ENCODE measurements at places on chromosomes 6 and 20.

- no peak overlapping the region for H3K4me3 ChIP-seq
- H3K27me3 ChIP-seq: no peaks in the 10 kb centered on the region
- no peaks in the 10 kb centered on the region for H3K36me3 ChIP-seq
- H3K27ac ChIP-seq: no peak overlapping the region
- H3K4me1 ChIP-seq: no peaks in the 10 kb centered on the region
These were observed 23.5 kb upstream of the IBTK start for GRCh38 chr6:82270881-82271635.

- H3K4me3 ChIP-seq: no peak overlapping the region
- DNase-seq: no peak
- H3K27me3 ChIP-seq: no peaks in the 10 kb centered on the region
These were observed 189.1 kb downstream of the BMP2 start for GRCh38 chr20:6956574-6956973.

- H3K27ac ChIP-seq: peak overlapping the region; percentile 66
- H3K4me3 ChIP-seq: peak overlapping the region; percentile 42
- DNase-seq: peak; percentile 87
- H3K27me3 ChIP-seq: no peaks in the 10 kb centered on the region
- peaks cover 71% of the 10 kb centered on the region for H3K4me1 ChIP-seq
These were observed 4.8 kb upstream of the QKI start for GRCh38 chr6:163409712-163410111.

DNA sequence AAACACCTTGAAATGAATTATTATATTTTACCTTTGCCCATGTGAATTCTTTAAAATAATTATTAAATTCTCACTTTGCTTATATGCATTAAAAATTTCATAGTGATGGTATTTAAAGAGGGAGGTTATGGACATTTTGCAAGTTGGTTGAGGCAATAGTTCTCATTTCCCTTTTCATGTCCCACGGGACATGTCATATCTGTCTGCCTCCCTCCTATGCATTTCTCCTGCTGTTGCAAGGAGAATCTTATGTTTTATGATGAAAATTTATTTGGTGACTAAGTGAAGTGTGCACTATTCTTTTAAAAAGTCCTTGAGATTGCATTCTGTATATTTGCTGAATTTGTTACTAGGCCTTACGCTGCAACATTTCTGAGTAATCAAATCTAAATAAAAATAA, 67.2 kb downstream of the UTRN start:
- H3K4me1 ChIP-seq: peaks cover 59% of the 10 kb centered on the region
- no peaks in the 10 kb centered on the region for H3K27me3 ChIP-seq
- peaks cover 8% of the 10 kb centered on the region for H3K36me3 ChIP-seq
- DNase-seq: no peak

DNA sequence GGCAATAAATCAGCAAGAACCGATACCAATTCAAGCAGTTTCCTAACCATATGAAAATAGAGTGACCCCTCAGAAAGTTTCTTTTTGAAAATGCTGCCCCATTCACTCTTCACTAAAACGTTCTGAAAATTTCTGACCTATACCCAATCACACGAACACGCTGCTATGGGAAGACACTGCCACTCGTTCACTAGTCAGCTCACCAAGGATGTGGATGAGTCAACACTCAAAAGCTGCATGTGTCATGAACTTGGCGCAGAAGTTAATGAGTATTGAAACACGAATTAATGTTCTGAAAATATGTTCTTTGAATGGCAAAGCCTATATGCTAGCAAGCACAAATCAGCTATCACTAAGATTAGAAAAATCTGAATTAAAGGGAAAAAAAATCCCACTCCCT, 84.2 kb downstream of the PREP start:
- no peaks in the 10 kb centered on the region for H3K4me1 ChIP-seq
- peaks cover 57% of the 10 kb centered on the region for H3K36me3 ChIP-seq
- DNase-seq: no peak
- no peak overlapping the region for H3K27ac ChIP-seq
- no peaks in the 10 kb centered on the region for H3K27me3 ChIP-seq
- no peak overlapping the region for H3K4me3 ChIP-seq

DNA sequence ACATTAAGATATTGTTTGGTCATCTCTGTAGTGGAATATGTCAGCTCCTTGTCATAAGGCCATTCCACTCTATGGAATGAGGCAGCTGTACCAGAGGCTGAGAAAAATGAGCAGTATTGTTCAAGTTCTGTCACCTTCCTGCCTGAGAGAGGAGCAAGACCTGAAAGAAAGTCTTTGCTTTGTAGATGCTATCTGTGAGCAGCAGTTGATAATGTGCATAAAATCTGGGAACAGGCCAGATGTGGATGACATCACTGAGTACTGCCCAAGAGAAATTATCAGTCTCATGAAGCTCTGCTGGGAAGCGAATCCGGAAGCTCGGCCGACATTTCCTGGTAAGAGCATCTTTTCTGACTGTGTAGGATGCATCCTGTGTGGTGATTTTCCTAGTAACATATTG, 16.8 kb downstream of the RIPK1 start:
- DNase-seq: no peak
- H3K4me1 ChIP-seq: no peaks in the 10 kb centered on the region
- no peak overlapping the region for H3K27ac ChIP-seq
- no peaks in the 10 kb centered on the region for H3K27me3 ChIP-seq
- no peak overlapping the region for H3K4me3 ChIP-seq
- peaks cover 82% of the 10 kb centered on the region for H3K36me3 ChIP-seq

DNA sequence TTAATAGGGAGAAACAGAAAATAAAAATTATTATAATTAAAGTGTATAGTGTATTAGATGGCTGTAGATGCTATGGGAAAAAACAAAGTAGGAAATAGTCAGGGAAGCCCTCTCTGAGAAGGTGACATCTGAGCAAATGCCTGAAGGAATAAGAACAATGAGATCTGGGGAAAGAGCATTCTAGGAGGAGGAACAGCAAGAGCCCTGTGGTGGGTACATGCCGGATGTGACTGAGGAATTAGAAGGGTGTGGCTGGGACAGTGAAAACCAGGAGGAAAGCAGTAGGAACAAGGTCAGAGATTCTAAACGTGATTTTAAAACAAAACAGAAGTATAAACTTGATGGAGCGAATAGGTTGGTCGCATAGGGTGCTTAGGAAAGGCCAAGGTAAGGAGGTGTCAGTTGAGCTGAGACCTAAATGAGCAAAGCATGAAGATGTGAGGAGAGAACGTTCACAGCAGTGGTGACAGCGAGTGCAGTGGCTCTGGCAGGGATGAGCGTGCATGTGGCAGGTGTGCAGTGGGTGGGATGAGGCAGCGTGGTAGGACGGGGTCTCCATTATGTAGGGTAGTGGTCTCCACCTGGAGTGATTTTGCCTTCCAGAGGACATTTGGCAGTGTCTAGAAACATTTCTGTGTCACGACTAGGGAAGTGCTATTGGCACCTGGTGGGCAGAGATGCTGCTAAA, 97.1 kb upstream of the MRPS10 start:
- no peak overlapping the region for H3K27ac ChIP-seq
- H3K36me3 ChIP-seq: no peaks in the 10 kb centered on the region
- no peak for DNase-seq

DNA sequence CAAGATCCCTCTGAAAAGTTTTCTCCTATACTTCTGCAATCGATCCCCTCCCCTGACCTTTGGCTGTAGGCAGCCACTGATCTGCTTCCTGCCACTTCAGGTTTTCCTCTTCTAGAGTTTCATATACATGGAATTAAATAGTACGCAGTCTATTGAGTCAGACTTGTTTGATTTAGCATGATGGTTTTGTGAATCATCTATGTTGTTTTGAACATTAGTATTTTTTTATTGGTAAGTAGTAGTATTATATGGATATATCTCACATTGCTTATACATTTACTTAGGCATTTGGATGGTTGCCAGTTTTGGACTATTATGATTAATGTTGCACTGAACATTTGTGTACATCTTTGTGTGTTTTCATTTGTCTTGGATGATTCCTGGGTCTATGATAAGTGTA, 518.0 kb downstream of the CD109 start:
- H3K27ac ChIP-seq: no peak overlapping the region
- H3K27me3 ChIP-seq: no peaks in the 10 kb centered on the region
- H3K36me3 ChIP-seq: no peaks in the 10 kb centered on the region
- no peaks in the 10 kb centered on the region for H3K4me1 ChIP-seq

- no peak overlapping the region for H3K4me3 ChIP-seq
- peaks cover 2% of the 10 kb centered on the region for H3K27me3 ChIP-seq
- peaks cover 12% of the 10 kb centered on the region for H3K4me1 ChIP-seq
- H3K36me3 ChIP-seq: no peaks in the 10 kb centered on the region
- H3K27ac ChIP-seq: no peak overlapping the region
- DNase-seq: peak; percentile 94
These were observed 159.1 kb downstream of the TFAP2C start for GRCh38 chr20:56788041-56788670.

GRCh38 chr6:36222924-36223323, 26.4 kb downstream of the BRPF3 start:
- peaks cover 33% of the 10 kb centered on the region for H3K36me3 ChIP-seq
- H3K4me3 ChIP-seq: no peak overlapping the region
- H3K27me3 ChIP-seq: no peaks in the 10 kb centered on the region

GRCh38 chr20:5172167-5172601, 45.4 kb downstream of the CDS2 start:
- H3K27ac ChIP-seq: peak overlapping the region; percentile 68
- no peaks in the 10 kb centered on the region for H3K27me3 ChIP-seq
- H3K4me1 ChIP-seq: peaks cover 38% of the 10 kb centered on the region
- H3K4me3 ChIP-seq: peak overlapping the region; percentile 11
- DNase-seq: no peak
- peaks cover 16% of the 10 kb centered on the region for H3K36me3 ChIP-seq

- no peak overlapping the region for H3K4me3 ChIP-seq
- H3K36me3 ChIP-seq: peaks cover 4% of the 10 kb centered on the region
- peak; percentile 25 for DNase-seq
- H3K4me1 ChIP-seq: no peaks in the 10 kb centered on the region
- no peak overlapping the region for H3K27ac ChIP-seq
- no peaks in the 10 kb centered on the region for H3K27me3 ChIP-seq
These were observed 157.7 kb upstream of the AKAP12 start for GRCh38 chr6:151082079-151082478.

GRCh38 chr6:36930483-36930882, 24.1 kb upstream of the PI16 start:
- no peak overlapping the region for H3K4me3 ChIP-seq
- H3K27ac ChIP-seq: no peak overlapping the region
- no peak for DNase-seq
- no peaks in the 10 kb centered on the region for H3K27me3 ChIP-seq
- H3K36me3 ChIP-seq: no peaks in the 10 kb centered on the region

DNA sequence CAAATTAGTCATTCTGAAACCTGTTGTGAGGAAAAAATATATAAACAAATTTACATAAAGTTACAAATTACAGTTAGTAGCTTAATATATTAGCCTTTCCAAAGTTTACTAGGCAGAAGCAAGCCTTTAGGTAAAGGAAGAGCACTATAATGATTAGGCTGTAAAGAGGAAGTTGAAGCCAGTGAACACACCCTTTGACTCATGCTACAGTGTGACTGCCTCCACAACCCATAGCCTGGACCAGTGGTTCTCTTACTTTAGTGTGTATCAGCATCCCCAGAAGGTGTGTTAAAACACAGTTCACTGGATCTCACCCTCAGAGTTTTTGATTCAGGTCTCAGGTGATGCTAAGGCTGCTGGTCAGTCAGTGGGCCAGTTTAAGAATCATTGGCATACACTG, 91.4 kb upstream of the DEFB112 start:
- H3K4me3 ChIP-seq: no peak overlapping the region
- H3K27ac ChIP-seq: no peak overlapping the region
- no peaks in the 10 kb centered on the region for H3K4me1 ChIP-seq
- no peak for DNase-seq

- H3K36me3 ChIP-seq: peaks cover 35% of the 10 kb centered on the region
- peaks cover 7% of the 10 kb centered on the region for H3K4me1 ChIP-seq
- no peak overlapping the region for H3K4me3 ChIP-seq
- H3K27me3 ChIP-seq: no peaks in the 10 kb centered on the region
- no peak for DNase-seq
These were observed 17.6 kb downstream of the GHRH start for GRCh38 chr20:37243937-37244571.

DNA sequence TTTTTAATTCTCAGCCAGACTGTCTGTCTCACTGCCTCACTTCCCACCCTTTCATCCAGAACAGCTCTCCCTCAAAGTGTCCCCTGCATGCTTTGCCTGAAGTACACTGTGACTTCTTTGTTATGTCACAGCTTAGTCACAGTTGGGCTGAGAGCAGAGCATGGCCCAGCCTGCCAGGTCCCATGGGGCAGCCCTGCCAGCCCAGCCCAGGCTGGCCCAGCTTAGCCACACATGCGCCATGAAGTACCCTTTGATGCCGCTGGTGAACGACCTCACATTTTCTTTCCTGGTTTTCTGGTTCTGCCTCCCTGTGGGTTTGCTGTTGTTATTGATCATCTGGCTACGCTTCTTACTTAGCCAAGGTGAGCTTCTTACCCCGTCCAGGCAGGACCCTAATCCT, at the start of gene ADIG:
TSS of gene ADIG (plus strand) at position 185 of the 400 bp plus-strand sequence. CDS start at position 239, 54 bp downstream.
- H3K36me3 ChIP-seq: 0 out of 3 replicates have a peak, but pooled peaks cover 8% of the 10 kb centered on the region
- no peak within 1 kb of the TSS for H3K27ac ChIP-seq
- no peaks in the 10 kb centered on the region for H3K27me3 ChIP-seq
- DNase-seq: peak; percentile 44

- no peaks in the 10 kb centered on the region for H3K36me3 ChIP-seq
- H3K4me3 ChIP-seq: no peak overlapping the region
- no peak for DNase-seq
- H3K4me1 ChIP-seq: no peaks in the 10 kb centered on the region
- peaks cover 10% of the 10 kb centered on the region for H3K27me3 ChIP-seq
- H3K27ac ChIP-seq: no peak overlapping the region
These were observed 283.7 kb upstream of the MAP3K7 start for GRCh38 chr6:90870561-90870960.

DNA sequence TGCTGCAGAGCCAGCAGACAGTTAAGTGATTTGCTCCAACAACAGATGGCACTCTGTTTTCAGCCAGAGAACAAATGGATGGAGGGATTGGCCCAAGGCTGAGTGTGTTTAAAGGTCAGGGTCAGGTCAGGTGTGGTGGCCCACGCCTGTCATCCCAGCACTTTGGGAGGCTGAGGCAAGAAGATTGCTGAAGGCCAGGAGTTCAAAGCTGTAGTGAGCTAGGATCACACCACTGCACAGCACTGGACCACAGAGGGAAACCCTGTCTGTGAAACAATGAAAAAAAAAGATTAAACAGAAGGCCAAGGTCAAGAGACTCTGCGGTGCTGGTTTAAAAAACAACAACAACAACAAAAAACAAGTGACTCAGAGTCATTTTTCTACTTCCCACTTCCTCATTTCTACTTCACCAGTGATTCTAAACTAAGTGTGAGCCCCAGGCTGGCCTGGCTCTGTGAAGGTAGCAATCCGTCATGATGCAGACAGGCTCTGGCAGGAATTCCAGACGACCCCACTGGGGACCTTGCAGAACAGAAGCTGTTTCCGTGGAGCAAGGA, 42.5 kb upstream of the ARMC2 start:
- H3K27me3 ChIP-seq: no peaks in the 10 kb centered on the region
- no peak for DNase-seq
- H3K4me1 ChIP-seq: peaks cover 17% of the 10 kb centered on the region
- H3K4me3 ChIP-seq: no peak overlapping the region
- H3K27ac ChIP-seq: no peak overlapping the region

- H3K27ac ChIP-seq: no peak overlapping the region
- H3K4me1 ChIP-seq: peaks cover 9% of the 10 kb centered on the region
- no peak for DNase-seq
- H3K36me3 ChIP-seq: no peaks in the 10 kb centered on the region
- no peak overlapping the region for H3K4me3 ChIP-seq
These were observed 29.2 kb upstream of the DSP start for GRCh38 chr6:7512320-7512719.

- no peak for DNase-seq
- no peak overlapping the region for H3K27ac ChIP-seq
- no peaks in the 10 kb centered on the region for H3K27me3 ChIP-seq
- H3K4me3 ChIP-seq: no peak overlapping the region
- no peaks in the 10 kb centered on the region for H3K4me1 ChIP-seq
- no peaks in the 10 kb centered on the region for H3K36me3 ChIP-seq
These were observed 162.7 kb downstream of the NFATC2 start for GRCh38 chr20:51379601-51380341.

All from HepG2 (cell line).